Testis (tissue), 5 donors: ENCODE measurements at places on chromosomes 2 and 18.

- DNase-seq = no peak
Observed at GRCh38 chr18:69580107-69580506, 179.4 kb downstream of the DOK6 start.

GRCh38 chr2:151097895-151098294, 163.8 kb downstream of the RBM43 start:
- no peak for DNase-seq

- no peak for DNase-seq
Observed at GRCh38 chr18:25726298-25726697, 364.1 kb downstream of the SS18 start.

DNA sequence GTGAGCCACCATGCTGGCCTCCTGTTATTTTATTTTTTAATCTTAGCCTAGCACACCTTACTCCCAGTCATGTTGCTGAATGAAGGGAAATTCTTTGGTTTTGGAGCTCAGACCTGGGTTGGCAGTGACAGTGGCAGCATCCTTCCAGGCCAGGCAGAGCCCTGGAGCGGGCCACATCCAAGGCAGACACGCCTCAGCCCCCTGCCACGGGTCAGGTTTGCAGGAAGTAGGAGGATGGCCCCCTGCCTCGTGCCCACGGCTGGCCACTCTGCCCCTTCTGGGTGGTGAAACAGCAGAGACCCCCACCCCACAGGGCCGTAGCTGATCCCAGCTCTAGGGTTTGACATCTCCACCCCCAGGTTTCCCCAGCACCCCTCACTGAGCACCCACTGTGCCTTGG, 11.7 kb downstream of the EFHD1 start:
- DNase-seq = no peak

DNA sequence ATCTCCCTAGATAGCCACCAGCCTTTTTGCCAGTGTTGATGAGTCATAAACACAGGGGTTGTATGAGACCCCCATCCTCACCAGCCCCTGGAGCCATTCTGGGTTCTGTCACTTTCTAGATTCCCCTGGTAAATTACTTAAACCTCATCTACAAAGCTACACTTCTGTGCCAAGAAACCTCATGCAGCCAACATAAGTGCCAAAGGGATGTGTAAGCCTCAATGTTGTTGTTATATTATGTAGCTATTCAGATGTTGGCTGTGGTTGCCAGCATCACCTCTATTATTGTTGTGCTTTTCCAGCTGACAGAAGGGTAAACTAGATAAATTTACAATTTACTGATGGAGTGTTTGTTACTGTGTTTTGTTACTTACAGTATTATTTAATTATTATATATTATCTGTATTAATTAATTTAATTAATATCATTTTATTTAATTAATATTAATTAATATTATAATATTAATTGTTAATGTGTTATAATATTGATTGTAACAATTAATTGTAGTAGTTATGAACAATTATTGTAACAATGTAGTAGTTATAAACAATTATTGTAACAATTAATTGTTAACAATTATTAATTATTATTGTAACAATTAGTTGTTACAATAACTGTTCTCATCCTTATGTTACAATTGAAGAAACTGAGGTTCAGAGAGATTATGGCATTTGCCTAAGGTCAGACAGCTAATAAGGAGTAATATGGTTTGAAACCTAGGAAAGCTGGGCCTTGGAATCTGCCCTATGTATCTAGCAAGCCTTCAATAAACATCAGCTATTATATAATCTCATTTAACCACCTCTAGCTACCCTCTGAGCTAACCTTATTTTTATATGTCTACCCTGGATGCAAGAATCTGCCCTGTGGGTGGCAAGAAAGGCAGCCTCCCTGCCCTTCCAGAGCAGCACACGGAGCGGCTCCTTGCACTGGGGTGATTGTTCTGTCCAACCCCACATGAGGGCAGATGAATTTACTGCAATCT, 36.1 kb downstream of the PSTPIP2 start:
- no peak for DNase-seq

- no peak for DNase-seq
Observed at GRCh38 chr2:169254774-169255173, 107.6 kb downstream of the LRP2 start.

- no peak for DNase-seq
Observed at GRCh38 chr2:181546086-181546485, 88.9 kb downstream of the ITGA4 start.
